M059J (cell line): ENCODE measurements at places on chromosomes 3 and 15.

DNA sequence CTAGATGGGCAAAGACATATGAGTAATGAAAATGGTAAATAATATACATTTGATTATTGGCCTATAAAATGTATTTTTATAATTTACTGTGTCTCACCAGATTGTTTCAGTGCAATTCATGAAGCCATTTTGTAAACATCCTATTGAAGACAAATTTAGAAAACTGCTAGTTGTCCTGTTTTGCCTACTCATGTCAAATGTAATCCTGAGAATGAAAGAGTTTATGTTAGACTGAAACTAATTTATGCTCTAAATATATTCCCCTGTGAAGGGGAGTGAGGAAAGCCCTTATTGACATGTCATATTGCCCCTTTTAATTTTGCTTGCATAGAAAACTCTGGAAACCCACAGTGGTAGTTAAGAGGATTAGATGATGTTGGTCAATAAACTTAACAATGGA, 610.0 kb downstream of the NAALADL2 start:
- no peak for DNase-seq

GRCh38 chr3:191728186-191728585, 267.2 kb downstream of the PYDC2 start:
- DNase-seq = no peak

DNA sequence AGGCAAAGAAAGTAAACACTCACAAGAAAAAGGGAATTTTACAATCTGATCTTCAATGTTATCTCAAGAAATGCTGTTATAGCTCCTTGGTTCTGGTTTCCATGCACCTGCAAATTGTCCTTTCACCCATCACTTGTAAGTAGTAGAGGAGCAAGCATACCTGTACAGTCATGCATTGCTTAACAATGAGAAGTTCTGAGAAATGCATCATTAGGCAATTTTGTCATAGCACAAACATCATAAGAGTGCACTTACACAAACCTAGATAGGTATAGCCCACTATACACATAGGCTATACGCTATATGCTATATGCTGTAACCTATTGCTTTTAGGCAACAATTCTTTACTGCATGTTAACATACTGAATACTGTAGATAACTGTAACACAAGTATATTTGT, 672.3 kb downstream of the FHIT start:
- DNase-seq = no peak

DNA sequence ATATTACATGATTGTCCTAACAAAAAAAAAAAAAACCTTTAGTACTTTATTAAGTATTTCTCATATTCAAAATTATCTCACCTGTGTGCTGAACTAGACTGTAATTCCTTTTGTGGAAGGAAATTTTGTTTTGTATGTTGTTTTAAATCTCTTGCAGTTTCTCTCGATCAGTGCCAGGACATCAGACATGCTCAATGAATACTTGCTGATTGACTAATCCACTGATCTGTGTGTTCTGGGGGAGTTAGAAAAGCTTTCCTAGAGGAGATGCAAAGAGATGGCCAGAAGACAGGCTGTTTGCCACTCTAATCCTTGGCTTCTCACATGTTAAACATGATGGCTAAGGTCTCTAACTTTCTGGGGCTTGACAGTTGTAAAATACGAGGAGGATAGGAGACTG, 233.3 kb upstream of the NR2E3 start:
- DNase-seq = no peak

DNA sequence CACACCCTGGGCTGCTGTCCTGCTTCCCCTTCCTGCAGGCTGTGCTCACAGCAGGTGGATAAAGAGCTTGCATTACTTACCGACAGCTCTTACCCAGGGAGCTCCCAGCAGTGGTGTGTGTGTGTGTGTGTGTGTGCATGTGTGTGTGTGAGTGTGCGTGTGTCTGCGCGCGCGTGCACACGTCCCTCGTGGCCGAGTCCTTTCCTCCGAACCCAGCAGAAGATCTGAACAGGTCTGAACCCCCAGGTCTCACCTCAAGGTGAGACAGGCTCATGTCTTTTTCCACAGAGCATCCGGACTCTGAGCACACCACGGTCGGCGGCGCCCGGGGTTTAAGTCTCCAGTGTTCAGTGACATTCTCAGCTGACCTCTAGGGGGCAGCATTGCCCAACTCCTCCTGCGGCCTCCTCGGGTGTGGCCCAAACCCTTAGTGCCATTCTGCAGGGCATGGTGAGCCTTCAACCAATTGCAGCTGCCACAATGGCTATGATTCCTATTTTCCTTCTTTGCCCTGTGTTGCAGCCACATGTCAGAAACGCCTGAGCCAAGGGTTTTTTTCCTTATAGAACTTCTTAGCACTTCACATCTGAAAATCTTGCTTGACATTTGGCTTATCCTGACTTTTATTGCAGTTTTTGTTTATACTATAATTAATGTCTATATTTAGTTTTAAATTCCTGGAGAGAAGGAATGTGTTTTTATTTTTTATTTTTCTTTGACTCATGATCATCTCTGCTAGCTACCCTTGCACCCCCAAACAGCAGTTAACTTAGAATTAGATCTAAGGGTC, 64.1 kb upstream of the KLHL25 start:
- peak; percentile 58 for DNase-seq

GRCh38 chr3:45031531-45031930, 5.4 kb downstream of the CLEC3B start:
- no peak for DNase-seq

DNA sequence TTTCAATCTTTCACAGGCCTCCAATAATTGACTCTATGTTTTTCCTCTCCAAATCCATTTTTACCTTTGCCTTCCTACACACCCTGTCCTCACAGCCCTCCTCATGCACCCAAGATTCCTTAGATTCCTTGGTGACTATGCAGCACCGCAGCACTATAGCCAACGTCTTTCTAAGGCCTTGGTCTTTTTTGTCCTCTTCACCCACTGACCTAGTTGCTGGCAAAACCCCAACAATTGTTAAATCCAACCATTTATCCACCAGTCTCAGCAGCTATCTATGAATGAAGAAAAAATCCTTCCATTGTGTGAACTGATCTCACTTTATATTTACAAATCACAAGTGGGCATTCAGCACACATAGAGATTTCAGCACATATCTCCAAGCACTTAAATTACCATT, 203.9 kb downstream of the VGLL3 start:
- peak; percentile 82 for DNase-seq

GRCh38 chr15:85960381-85960780, 119.3 kb upstream of the AGBL1 start:
- no peak for DNase-seq

GRCh38 chr3:175526609-175527280, 667.6 kb downstream of the NAALADL2 start:
- peak; percentile 39 for DNase-seq

GRCh38 chr3:102225407-102226132, 209.2 kb upstream of the ZPLD1 start:
- peak; percentile 79 for DNase-seq

DNA sequence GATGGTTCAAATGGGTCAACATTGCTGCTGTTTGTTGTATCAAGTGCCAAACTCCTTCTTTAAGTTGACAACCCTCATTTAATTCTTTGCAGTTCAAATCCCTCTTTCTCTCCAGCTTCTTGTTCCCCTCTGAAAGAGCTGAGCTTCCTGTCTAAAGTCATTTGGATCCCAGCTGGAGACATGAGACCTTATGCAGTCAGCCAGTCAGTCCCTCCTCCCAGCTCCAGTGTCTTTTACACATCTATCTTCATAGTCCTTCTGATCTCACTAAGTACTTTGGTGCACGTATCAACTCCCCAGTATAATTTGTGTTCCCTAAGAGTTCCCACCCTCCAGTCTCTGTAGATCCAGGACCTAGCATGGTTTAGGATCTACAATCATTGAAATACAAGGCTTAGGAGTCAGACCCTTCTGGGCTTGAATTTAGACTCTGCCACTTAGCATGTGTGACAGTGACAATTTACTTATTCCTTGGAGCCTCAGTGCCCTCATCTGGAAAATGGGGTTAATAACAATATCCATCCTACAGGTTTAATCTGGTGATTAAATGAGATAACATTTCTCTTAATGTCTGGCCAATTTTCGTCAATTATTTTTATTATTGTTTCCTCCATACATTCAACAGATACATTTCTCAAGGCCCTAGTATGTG, 102.8 kb upstream of the SEMA6D start:
- no peak for DNase-seq

- peak; percentile 55 for DNase-seq
These were observed 219.0 kb upstream of the LINGO1 start for GRCh38 chr15:77851691-77852090.

- DNase-seq = peak; percentile 95
These were observed 225.5 kb upstream of the IL12A start for GRCh38 chr3:159763011-159763601.

GRCh38 chr3:187026317-187026670, 96.0 kb downstream of the ST6GAL1 start:
- no peak for DNase-seq

DNA sequence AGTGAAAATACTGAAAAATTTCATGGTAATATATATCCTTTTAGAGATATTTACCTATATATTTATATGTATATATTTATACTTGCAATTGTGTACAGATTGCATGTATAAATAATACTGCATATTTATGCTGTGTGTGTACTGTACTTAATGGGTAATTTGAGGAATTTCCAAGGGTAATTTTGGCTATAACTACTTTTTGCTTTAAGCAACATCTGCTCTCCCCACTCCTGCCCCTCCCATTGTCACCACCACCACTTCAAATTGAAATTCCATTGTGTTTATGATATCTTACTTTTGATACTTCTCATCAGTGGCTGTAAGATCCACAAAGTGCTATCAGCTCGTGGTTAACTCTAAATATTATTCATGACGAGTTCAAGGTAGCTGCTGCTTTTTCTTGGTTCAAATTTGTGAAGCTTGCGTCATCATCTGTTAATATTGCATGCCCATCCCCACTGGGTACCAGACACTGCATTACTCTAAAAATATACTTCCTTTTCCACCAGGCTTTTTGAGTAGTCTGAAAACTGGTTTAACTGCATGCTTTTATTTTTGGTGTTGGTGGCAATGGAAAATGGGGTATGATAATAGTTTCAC, 91.7 kb upstream of the MITF start:
- no peak for DNase-seq

GRCh38 chr15:84824260-84825007, 7.3 kb downstream of the ALPK3 start:
- no peak for DNase-seq

GRCh38 chr3:152322756-152323155, 54.0 kb downstream of the MBNL1 start:
- DNase-seq = no peak

DNA sequence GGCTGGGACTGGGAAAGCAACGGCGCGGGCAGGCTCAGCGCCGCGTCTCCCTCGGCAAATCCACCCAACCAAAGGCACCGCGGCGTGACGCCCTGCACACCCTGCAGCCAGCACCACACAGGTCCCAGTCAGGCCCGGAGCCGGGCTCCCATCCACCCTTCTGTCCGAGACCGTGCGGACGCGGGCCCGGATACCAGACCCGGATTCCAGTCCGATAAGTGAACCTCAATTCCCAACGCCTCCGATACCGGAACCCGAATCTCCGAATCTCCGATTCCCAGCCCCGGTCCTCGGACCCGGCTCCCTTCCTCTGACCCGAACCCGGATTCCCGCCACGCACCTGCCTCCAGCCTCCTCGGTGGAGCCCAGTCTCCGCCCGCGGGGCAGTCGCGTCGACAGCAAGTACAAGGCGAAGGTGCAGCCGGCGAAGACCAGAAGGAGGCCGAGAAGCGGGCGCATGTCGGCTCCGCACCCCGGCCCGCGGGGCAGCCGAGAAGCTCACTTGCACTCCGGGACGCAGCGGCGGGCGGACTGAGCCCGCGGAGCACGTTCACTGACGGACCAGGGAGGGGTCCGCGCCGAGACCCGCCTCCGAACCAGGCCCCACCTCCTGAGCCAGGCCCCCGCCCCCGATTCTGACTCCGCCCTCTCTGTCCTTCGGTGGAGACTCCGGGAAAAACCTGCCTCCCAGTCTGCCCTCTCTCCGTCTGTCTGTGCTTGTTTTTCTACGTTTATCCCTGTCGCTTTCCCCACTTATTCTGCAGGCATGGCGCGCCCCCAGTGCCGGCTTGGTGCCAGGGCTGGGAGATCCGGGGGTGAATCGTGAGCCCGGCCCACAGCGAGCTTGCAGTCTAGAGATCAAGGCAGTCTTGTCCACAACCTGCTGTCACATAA, at the start of gene TMEM41A:
TSS of gene TMEM41A (minus strand) at position 533 of the 894 bp plus-strand sequence. CDS start at position 459, 74 bp downstream.
- peak; percentile 88 for DNase-seq

DNA sequence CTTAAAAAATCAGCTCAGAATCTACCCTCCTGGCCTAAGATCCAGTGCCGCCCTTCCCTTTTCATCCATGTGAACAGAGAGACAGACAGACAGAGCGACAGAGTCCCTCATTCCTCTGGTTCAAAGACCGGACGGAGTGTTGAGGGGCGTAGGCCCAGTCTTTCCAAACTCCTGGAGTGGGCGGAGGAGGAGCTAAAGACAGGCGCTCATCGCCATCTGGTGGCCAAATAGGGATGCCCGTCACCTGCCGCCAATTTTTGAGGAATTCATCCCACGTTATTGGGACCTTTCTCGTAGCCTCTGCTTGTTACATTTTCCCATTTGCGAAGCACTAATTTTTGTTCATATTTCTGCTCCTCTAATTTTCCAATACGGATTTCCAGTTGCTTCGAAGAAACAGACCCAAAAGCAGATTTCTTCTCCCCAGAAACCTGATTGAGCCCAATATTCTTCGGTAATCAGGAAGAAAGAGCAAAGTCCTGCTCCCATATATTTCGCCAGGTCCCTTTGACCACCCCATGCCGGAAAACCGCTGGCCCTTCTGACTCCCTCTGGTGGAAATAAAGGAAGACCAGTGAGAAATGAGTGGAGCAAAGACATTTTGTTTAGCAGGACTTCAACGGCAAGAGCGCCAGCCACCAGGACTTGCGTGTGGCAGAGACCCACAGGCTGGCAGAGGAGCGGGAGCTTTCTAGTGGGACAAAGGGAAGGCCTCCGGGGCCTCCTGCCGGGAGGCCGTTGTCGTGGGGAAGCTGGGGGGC, 88.0 kb downstream of the LRRK1 start:
- peak; percentile 79 for DNase-seq

DNA sequence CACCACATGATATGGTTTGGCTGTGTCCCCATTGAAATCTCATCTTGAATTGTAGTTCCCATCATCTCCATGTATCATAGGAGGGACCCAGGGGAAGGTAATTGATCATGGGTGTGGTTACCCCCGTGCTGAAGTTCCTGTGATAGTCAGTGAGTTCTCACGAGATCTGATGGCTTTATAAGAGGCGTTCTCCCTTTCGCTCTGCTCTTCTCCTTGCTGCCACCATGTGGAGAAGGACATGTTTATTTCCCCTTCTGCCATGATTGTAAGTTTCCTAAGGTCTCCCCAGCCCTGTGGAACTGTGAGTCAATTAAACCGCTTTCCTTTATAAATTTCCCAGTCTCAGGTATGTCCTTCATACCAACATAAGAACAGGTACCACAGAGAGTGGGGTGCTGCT, 21.9 kb downstream of the OSTN start:
- peak; percentile 40 for DNase-seq

DNA sequence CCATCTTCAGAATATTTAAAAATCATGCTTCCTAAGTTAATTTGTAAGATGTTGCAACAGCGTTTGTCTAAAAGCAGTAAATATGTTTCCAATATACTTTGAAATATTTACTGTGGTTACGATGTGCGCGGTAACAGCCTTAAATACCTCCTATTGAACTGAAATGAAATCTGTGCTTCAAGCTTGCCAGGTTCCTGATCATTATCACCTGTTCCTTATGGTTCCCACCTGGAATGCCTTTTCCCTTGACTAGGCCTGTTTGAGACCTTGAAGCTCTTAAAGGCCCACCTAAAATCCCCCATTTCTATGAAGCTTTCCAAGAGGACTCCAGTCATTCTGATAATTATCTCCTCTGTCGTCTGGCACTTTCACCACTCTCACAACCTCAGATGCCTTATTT, 146.7 kb downstream of the NAALADL2 start:
- no peak for DNase-seq
